ENCODE measurements at places on chromosomes 5 and 9. TPM values are rescaled to one million over a fixed set of nuclear protein-coding genes. Genes with fewer than 3 reads are reported as not detected.

Gene FOXD4L5
- polyA plus RNA-seq: 0.11 TPM

Gene KIF4B
- not detected for polyA plus RNA-seq

Gene PRUNE2
- polyA plus RNA-seq: 1.4 TPM

Gene GABRG2
- polyA plus RNA-seq: not detected

Gene WNK2
- polyA plus RNA-seq: 22.2 TPM

Gene PSIP1
- 16.9 TPM for polyA plus RNA-seq

Gene WHRN
- 8.5 TPM for polyA plus RNA-seq

Gene FAM153A
- polyA plus RNA-seq: 6.2 TPM

Gene CDH9
- polyA plus RNA-seq: not detected

Gene PCDHB14
- polyA plus RNA-seq: 1.4 TPM

Gene PRLR
- polyA plus RNA-seq: 0.11 TPM

Measured in adipose tissue (tissue), 3 donors.